ENCODE measurements at places on chromosomes 11 and 22.

DNA sequence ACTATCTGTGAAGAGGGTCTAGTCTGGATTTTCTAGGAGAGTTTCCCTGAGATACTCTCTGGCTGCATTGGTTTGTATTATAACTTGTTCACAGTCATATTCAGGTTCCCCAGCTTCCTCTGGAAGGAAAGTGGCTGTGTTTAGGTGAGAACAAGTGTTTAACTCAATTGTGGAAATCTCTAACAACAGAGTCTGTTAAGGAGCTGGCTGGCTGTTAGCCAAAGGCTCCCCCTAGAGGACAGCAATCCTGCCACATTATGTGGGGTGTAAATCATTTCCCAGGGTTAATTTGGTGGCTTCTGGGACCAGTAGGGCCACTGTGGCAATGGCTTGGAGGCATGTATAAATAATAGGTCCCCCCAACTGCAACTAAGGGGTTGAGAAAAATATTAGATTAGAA is 18.4 kb downstream of the MS4A6E start:
- DNase-seq = no peak

- DNase-seq = no peak
Measured at GRCh38 chr11:115347106-115347505, 157.1 kb downstream of the CADM1 start.

DNA sequence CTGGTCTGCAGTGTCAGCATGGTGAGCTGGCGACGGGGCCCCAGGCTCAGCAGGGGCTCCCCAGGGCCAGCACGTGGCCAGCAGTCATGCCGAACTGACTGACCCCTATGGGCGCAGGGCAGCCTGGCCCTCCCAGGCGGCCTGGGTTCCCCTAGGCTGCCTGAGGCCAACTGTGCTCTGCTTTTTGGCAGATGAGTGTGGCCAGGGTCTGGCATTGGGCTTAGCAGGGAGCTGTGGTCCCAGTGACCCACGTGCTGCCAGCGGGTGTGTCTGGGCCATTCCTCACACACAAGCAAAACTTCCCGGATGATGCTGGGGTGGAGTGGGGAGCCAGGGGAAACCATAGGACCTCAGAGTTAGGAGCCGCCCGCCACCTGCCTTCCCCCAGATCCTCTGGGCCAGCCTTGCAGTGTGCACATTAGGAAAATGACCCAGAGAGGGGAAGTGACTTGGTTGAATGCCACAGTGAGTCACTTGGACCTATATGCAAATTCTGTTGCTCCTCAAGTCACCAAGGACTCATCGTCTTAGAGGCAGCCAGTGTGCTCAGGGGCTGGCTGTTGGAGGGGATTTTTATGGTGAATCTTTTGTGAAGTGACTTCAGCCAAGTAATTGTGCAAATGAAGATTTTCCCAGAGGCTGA is 6.5 kb downstream of the ADORA2A start:
- DNase-seq = no peak

- DNase-seq = no peak
Measured at GRCh38 chr22:39494471-39495120, 7.5 kb upstream of the MIEF1 start.
